ENCODE measurements at places on chromosomes 5 and 9. TPM values are rescaled to one million over a fixed set of nuclear protein-coding genes. Genes with fewer than 3 reads are reported as not detected.

Gene FST
- total RNA-seq: 189 TPM

Gene PCDHGB7
- total RNA-seq: 14.7 TPM

Gene PAIP2
- total RNA-seq: 52.1 TPM

Gene PCDHB12
- total RNA-seq: 0.46 TPM

Measured in smooth muscle cell of the pulmonary artery (primary cell).